Spleen (tissue), 13 donors: ENCODE measurements at places on chromosomes 16 and 17. TPM values are rescaled to one million over a fixed set of nuclear protein-coding genes. Genes with fewer than 3 reads are reported as not detected.

CLEC3A gene
- not detected for total RNA-seq

JPH3 gene
- not detected for total RNA-seq

FBXW10B gene
- total RNA-seq = 0.60 TPM

CACNA1H gene
- total RNA-seq = 1.2 TPM

BCO1 gene
- not detected for total RNA-seq

IL34 gene
- 89.2 TPM for total RNA-seq
